Myocyte (in vitro differentiated cells): ENCODE measurements at places on chromosomes 2 and 18. TPM values are rescaled to one million over a fixed set of nuclear protein-coding genes. Genes with fewer than 3 reads are reported as not detected.

DNA sequence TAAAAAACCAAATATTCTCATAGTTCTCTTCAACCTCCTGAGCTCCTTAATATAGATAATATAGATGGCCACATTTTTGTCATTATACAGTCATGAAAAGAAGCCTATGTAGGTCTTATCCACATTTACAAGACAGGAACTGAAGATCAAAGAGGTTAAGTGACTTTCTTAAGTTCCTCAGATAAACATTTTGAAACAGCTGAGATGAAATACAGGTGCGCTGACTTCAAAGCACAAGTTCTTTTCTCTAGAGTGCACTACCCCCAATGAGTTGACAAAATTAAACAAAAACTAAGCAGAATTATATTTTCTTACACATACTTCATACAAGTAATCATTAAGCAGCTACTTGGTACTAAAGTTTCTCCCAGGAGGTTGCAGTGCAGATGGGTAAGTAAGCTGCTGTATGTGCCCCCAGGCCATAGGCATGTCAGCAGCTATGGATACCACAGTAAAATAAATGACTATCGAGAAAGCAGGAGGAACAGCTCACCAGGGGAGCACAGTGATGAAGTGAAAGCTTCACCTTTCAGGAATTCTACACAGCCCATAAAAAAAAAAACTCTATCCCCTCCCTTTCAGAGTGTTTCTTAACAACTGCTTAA is 199.8 kb downstream of the DPP10 start:
- DNase-seq = no peak

GRCh38 chr2:27833931-27834330 is 56.3 kb downstream of the RBKS start:
- DNase-seq = no peak

The UGT1A6 gene
- total RNA-seq = not detected in 2 replicates

DNA sequence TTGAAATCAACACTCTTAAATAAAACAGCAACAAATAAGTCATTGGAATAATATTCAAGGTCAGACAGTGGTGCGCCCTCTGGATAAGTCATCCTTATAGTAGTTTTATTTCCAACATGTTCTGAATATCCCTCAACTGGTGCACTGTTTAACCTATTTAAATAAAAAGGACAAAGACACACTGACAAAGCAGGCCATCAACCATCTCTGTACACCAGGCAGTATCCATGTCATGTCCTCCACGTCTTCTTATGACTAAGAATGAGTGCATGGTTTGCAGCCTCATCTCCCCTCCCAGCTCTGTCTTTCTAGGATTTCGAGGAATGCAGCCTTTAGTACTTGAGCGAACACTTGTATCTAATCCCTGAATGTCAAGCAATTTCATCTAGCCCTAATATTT is 42.4 kb downstream of the ST3GAL5 start:
- DNase-seq = peak; percentile 44

DNA sequence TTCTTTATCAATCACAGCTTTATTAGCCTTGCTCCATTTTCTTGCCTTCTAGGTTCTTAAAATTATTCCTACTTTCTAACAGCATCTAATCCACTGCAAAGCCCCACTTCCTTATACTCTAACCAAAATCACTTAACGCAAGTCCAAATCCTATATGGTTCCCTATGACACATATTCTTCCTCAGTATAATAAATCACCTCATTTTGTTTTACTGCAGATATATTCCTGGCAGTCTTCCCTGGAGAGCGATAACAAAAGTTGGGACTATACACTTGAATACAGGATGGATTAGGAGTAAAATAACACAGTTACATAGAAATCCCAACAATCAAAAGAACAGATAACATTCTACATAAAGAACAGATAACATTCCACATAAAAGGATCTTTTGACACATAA is 144.8 kb downstream of the ATAD2B start:
- no peak for DNase-seq

GRCh38 chr2:45180779-45181178 is 171.5 kb upstream of the SIX2 start:
- peak; percentile 73 for DNase-seq

GRCh38 chr2:138814123-138814898 is 34.1 kb upstream of the NXPH2 start:
- DNase-seq = no peak

The DPP4 gene
- 13.0 and 19.6 TPM in 2 replicates for total RNA-seq

The DNAH7 gene
- 0.80 and 1.4 TPM in 2 replicates for total RNA-seq

The PCARE gene
- total RNA-seq = 0.31 and 0.32 TPM in 2 replicates

- no peak for DNase-seq
These were observed 365.0 kb upstream of the CELF4 start for GRCh38 chr18:37930640-37931039.

- no peak for DNase-seq
These were observed 120.4 kb downstream of the RNF144A start for GRCh38 chr2:7037340-7038333.

DNA sequence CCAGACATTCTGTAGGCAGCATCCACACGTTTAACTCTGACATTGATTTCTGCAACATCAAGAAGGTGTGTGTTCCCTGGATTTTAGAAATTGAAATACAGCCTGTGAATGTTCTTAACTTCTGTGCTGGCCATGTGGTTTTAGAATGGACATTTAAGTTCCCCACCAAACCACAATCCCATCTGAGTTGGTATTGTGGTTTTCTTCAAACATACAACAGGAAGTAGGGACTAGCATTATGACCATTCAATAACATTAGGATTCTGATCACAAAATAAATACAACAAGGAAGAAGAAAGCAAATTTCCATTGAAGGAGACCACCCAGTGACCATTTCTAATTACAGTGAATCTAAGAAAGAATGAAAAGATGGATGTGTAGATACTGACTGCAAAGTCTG is 51.2 kb downstream of the MAP3K20 start:
- peak; percentile 70 for DNase-seq

DNA sequence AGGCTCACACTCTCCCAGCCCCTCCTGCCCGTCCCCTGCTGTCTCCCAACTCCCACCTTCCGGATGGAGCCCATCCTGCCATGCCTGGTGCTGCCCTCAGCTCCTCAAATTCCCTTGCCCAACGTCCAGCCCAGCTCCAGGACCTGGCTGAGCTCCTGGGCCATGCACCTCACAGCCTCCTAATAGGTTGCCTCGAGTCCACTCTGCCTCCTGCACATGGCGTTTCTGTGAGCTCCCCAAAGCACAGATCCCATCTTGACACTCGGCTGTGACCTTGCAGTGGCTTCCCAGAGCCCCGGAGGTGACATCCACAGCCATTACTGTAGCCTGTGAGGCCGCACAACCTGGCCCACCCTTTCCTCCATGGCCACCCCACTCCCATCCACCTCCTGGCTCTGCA is 191.9 kb upstream of the SALL3 start:
- DNase-seq = no peak

- DNase-seq = no peak
These were observed 59.8 kb upstream of the NFATC1 start for GRCh38 chr18:79335833-79336360.

- DNase-seq = peak; percentile 62
These were observed 172.3 kb downstream of the PRKCE start for GRCh38 chr2:45823723-45824206.

- no peak for DNase-seq
These were observed 43.1 kb downstream of the CPO start for GRCh38 chr2:206982360-206982955.

DNA sequence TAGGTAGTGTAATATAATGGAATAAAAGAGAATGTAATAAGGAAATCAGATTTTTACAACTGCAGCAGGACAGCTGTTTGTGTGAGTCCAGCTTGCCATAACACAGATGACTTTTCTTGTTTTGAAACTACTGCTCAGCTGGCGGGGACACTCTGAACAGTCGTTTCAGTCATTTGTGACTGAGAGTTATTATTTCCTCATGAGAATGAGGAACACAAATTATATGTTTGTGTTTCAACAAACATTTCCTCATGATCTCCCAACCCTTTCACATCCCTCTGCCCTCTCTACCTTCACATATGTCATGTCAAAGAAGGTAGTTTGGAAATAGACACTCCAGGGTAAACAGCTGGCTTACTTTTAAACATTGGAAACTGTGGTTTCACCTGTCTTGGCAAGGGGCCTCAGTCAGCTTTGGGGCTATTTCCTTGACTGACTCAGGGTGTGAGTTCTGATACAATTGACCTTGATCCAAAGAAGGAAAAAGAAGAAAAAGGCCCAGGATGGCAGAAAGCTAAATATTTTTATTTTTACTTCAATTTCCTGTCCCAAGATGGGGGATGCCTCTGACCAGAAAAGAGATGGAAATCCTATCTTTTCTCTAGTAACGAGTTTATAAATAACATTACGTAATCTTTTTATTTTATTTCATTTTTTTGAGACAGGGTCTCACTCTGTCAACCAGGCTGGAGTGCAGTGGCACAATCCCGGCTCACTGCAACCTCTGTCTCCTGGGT is 593 bp downstream of the SP140L start:
- DNase-seq = peak; percentile 22

The CRYGD gene
- total RNA-seq = not detected in 2 replicates

- peak; percentile 54 for DNase-seq
These were observed 634 bp downstream of the CREB1 start for GRCh38 chr2:207530160-207531031.

GRCh38 chr2:181915102-181915501 is 23.6 kb downstream of the ITPRID2 start:
- no peak for DNase-seq

The ECEL1 gene
- 0.10 TPM in 1 of 2 replicates, not detected in the other for total RNA-seq

- no peak for DNase-seq
These were observed 367 bp downstream of the FBXO48 start for GRCh38 chr2:68466778-68467076.

DNA sequence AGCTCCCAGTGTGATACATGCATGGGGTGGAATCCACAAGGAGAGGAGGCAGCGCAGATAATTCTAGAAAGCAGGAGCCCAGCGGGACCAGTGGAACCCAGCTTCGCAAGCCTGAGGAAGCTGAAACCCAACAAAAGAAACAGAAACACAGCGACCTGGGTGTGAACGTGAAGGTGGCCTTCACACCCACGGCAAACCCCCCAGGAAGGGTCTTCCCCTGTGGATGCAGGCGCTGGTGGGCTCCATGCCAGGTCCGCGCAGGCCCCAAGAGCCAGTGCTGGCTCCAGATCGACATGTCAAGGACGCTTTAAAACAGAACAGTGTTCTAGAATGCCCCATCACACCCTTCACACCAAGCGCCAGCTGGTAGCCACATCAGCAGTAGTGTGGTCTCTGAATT is 22.1 kb downstream of the KIF1A start:
- no peak for DNase-seq
